ENCODE measurements at places on chromosomes 1 and 21.
A peak's percentile ranks its signal among the peaks of the same experiment; 100 is the strongest.

DNA sequence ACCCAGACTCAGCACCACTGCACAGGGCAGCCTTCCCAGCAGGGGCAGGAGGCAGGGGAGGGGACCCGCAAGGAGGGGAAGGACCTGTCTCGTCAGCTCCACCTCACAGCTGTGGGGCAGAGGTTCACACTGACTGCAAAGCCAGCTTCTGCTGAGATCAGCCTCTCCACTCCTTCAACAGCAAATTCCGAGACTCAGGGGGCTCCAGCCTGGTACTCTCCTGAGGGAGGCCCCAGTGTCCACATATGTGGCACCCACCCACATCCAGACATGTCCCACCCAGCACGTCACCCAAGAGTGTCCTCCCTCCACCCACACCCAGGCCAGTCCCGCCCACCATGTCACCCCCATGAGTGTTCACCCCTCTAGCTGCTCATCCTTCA lies 329.5 kb downstream of the NPHP4 start:
- no peak for DNase-seq

GRCh38 chr1:229252228-229252984 lies 18.5 kb upstream of the RAB4A start:
- no peak for DNase-seq

DNA sequence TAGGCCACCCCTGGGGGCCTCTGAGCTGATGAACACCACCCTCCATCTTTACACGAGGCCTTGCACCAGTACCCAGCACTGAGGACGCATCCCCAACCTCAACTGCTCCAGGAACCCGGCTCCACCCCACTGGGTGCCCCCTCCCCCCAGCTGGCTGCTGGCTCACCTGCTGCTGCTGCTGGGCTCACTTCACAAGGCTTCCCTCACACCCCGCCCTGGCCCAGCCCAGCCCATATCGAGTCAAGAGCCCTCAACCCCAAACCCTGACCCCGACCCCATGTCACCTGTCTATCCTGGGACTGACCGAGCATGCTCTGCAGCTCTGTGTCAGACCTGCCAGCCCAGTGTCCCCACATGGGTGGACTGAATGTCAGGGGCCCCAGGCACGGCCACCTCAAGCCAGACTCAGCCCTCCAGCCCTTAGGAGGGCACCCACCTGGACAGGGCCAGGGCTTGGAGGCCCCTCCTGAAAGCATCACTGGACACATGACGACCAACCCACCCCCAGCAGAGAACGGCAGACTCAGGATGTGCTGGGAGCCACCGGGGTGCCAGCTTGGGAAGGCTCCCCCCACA lies 21.4 kb downstream of the WNT9A start:
- no peak for DNase-seq

DNA sequence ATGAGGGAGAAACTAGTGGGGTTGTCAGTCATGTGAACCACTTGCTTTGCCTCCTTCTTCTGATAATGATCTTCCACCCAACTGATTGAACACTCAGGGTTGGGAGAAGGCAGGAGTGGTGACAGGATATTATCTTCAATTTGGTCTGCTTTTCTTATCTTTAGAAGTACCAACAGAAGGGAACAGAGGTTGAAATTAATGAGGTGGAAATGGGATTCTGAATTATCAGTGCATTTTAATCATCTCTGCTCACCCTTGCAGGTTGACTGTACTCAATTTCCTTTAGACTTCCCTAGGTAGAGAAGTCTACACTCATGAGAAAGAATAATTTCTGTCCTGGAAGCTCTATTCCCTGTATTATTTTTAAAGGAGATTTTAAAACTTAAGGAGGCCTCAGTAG lies 19.9 kb upstream of the PTPN14 start:
- DNase-seq, result no peak

GRCh38 chr1:44947063-44947773 lies 39.2 kb downstream of the EIF2B3 start:
- peak; percentile 98 for DNase-seq

GRCh38 chr1:2306151-2306978 lies 78.2 kb downstream of the SKI start:
- no peak for DNase-seq

DNA sequence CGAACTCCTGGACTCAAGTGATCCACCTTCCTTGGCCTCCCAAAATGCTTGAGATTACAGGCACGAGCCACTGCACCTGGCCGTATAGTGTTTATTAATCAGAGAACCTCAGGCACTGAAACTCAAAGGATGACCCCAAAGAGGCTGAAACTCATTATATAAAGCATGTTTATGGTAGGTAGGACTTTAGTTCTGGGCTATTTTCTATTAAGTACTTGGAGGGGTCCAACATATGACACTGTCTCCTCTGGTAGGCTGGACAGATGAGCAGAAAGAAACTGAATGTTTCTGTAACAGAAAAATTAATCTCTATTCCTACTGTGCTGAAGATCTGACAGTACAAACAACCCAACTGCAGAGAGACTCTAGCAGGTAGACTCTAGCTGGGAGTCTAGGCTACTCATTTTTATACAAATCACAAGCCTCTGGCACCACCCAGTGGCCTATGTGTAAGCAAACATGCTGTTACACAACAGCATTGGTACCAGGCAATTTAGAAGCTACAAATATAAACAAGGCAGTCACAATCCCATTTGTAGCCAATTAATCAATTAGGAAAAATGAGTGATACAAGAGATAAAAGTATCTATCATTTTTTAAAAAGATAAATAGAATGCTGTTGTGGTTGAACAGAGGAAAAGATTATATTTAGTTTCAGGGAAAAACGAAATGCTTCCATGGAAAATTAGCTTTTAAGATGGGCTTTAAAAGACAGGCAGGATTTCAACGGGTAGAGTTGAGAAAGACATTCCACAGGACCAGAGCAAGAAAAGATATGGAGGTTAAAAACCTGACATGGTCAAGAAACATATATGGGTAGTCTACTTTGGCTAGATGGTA lies 10.4 kb downstream of the DCAF8 start:
- DNase-seq, result peak; percentile 53

DNA sequence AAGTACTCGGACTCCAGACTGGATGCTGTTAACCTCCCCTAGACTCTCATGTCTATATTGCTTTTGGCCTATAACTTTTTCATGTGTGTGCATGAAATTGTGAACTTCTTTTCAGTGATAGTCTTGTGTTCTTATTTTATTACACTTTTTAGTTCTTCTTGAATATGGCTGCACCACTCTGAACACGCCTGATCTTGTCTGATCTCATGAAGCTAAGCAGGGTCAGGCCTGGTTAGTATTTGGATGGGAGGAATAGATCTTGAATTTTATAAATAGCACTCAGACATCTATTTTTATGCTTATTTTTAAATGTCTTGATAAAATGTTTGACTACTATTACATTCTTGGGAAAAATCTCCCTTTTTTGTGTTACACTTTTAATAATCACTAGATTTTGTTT lies 22.4 kb downstream of the TCP10L start:
- DNase-seq, result no peak

DNA sequence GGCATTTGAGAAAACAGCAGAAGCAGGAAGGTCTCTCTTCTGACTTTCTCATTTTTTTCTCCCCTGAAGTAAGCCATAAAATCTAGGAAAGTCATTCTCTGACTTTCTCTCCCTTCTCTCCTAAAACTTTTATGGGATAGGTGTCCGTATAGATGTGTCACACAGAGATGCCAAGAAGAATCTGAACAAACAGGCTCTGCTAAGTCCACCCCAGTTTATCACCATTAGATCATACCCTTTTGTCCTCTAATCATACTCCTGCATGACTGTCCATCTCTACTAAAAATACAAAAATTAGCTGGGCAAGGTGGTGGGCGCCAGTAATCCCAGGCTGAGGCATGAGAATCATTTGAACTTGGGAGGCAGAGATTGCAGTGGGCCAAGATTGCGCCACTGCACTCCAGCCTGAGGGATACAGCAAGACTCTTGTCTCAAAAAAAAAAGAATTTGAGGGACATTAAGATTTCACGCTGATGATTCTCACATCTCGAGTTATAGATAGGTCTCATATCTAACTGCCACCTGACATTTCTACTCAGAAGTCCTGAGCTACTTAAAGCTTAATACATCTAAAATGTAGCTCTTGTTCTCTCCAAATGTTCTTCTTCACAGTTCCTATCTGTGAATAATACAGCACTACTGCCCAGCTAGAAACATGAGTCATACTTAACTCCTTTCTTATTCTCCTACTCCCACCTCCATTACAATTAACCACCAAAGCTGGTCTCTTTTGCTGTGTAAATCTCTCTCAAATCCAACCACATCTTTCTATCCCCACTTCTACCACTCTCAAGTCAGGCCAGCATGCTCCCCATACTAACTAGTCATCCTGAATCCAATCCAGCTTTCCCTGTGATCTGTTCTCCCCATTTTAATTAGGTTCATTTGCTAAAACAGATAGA lies 47.7 kb downstream of the ZNF644 start:
- DNase-seq, result no peak

- DNase-seq, result no peak
Observed at GRCh38 chr1:9340172-9340854, 47.6 kb downstream of the SPSB1 start.

DNA sequence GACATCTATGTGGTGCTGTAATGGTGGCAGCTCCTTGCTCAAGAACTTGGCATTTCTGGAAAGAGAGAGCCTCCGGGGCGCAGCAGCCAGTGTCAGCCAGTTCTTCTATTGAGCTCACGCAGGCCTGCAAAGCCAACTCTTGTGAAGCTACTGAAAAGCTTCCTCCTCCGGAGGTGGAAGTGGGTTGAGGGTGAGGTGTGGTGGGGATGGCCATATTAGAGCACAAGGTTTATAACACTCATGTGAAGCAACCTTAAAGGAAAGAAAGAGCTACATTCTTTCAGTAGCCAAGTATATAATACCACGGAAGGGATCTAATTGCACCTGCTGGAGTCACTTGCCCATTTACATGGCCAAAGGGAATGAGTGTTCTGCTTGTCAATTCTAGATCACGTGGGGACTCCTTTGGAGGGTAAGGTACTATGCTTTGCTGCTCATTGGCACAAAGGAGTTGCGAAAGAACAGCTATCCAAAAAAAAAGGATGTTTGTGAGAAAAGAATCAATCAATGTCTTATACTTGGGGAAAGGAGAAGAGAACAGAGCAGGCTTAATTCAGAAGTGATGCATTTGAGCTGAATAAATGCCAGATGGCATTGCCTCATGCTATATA lies 18.3 kb upstream of the MAP10 start:
- peak; percentile 37 for DNase-seq

DNA sequence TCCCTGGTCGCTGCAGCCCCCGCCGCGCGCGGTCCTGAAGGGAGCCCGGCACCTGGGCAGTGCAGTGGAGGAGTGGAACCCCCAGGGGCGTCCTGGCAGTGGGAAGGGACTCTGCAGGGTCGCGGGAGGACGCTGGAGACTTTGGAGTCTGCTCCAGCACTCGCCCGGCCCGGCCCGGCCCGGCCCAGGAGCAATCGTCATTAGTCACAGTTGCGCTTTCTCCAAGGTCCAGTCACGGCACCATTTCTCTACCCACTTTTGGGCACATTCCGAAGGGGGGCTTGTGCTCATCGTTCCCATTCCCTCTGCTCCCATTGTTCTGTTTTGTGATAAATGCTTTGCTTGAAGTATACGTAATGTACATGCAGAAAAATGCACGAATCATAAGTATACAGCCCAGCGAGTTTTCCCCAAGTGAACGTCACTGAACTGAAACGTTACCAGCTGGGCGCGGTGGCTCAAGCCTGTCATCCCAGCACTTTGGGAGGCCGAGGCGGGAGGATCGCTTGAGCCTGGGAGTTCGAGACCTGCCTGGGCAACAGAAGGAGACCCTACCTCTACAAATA lies 999 bp downstream of the THAP3 start:
- no peak for DNase-seq

DNA sequence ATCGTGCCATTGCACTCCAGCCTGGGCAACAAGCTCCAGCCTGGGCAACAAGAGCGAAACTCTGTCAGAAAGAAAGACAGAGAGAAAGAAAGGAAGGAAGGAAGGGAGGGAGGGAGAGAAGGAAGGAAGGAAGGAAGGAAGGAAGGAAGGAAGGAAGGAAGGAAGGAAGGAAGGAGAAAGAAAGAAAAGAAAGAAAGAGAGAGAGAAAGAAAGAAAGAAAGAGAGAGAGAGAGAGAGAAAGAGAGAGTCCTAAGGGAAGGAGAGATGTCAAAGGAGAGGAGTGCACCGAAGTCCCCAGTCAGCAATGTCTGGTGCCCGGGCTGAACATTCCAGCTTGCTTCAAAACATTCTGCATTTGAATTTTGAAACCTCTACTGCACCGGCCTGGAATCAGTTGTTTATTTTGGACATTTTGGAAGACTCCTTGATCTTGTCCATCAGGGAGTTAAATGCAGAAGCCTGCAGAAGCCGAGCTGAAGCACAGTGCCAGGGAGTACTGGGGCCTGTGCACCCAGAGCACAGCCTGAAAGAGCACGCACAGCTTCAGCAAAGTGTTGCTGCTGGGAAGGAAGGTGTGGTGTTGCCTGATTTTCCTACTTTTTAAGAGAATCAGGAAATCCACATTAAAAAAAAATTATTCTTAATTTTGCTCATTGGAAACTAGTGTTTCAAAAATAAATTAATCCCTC lies 3.7 kb upstream of the IGSF3 start:
- no peak for DNase-seq

- no peak for DNase-seq
Observed at GRCh38 chr1:214213136-214213535, 67.8 kb upstream of the SMYD2 start.

GRCh38 chr1:172708452-172708851 lies 49.5 kb downstream of the FASLG start:
- DNase-seq, result no peak

DNA sequence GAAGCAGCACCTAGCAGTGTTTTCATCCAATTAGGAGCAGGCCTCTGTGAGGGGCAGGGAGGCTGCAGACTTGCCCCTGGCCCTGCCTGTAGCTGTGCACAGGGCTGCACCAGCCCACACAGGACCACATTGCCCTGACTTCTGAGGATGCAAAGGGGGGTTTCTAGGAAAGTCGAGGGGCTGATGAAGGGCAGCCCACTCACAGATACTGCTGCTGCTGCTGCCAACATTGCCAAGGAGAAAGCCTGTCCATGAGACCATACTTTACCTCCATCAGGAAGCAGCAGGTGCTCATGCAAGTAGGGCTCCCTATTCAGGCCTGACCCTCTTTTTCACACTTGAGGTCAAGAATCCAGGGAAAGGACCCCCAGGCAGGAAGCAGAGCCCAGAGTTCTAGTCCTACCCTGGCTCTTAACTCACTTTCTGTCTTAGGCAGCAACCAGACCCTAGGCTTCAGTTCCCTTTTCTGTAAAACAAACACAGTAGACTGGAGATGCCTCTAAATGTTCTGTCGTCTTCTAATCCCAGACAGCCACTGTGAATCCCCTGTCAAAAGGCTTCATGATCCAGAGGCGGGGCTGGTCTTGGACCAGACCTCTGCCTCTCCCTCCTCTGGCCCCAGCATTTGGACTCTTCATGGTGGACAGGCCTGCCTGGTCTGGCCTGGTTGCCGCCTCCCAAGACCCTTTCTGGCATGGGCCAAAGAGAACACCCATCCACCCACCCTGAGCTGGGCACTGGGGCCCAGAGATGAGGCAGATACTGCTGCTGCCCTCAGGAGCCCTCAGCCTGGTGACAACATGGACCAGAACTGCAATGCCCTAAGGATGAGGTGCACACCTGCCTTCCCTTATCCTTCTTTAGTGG lies 120.2 kb downstream of the GLIS1 start:
- DNase-seq, result no peak

GRCh38 chr1:226948480-226948879 lies 8.4 kb downstream of the COQ8A start:
- DNase-seq, result no peak

All from NCI-H446 treated with DMSO at 0.1 percent for 48 hours (cell line).